ENCODE measurements at places on chromosomes 16 and 17.

GRCh38 chr17:39596543-39597267, 11.0 kb downstream of the NEUROD2 start:
- no peaks in the 10 kb centered on the region for H3K36me3 ChIP-seq
- no peak for DNase-seq
- H3K4me3 ChIP-seq = no peak overlapping the region
- peaks cover 64% of the 10 kb centered on the region for H3K27me3 ChIP-seq
- H3K27ac ChIP-seq = no peak overlapping the region

DNA sequence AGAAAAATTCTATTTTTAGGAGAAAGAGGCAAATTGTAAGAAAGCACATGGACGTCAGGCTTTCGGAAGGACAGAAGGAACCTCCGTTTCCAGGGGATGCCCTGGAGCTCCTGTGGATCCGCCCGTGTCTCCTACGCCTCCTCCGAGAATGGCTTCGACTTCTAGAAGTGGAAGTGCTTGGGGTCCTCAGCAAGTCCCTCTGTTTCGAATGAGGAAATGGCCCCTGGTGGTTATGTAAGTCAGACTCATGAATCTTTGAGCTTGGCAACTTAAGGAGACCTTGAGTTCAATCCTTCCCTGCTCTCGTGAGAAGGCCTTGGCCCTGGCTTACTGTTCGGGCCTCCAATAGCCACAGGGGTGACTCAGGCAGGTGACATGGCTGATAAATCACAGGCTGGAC, 38.9 kb downstream of the COX4I1 start:
- no peaks in the 10 kb centered on the region for H3K27me3 ChIP-seq
- H3K4me3 ChIP-seq = no peak overlapping the region
- no peak for DNase-seq

DNA sequence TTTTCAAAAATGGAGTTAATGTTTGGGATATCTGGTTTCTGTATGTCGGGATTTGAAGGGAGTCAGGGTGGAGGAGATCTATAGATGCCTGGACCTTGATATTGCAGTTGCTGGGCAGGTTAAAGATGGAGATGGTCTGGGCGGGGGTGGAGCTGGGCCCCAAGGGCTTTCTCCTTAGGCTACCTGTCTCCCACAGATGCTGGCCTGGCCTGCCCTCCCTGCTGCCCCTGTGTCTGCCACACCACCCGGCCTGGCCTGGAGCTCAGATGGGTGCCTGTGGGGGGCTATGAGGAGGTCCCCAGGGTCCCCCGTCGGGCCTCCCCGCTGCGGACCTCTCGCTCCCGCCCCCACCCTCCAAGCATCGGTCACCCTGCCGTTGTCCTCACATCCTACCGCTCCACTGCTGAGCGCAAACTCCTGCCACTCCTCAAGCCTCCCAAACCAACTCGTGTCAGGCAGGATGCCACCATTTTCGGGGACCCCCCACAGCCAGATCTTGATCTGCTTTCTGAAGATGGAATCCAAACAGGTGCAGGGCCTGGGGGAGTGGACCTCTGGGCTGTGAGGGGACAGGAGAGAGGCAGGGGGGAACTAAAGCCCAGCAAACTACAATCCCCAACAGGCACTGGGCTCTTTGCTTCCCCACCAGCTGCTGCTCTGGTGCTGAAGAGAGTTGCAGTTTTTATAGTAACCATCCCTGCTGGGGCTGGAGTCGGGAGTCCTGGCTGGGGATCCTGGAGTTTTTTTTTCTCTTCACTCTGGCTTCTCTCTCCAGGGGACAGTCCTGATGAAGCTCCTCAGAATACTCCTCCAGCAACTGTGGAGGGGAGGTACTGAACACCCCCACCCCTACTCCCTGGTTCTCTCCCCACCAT, 2.9 kb downstream of the ARHGEF15 start:
- no peak overlapping the region for H3K4me3 ChIP-seq
- no peak for DNase-seq

GRCh38 chr16:20948444-20948843, 47.9 kb downstream of the LYRM1 start:
- H3K4me1 ChIP-seq = no peaks in the 10 kb centered on the region
- no peaks in the 10 kb centered on the region for H3K36me3 ChIP-seq
- no peak for DNase-seq
- no peaks in the 10 kb centered on the region for H3K27me3 ChIP-seq
- no peak overlapping the region for H3K27ac ChIP-seq
- no peak overlapping the region for H3K4me3 ChIP-seq

GRCh38 chr16:81778861-81779535, at the start of gene PLCG2:
PLCG2 (plus strand) TSS chr16:81779291; CDS start chr16:81785990, 6,699 bp downstream.
- H3K4me3 ChIP-seq = peak within 1 kb of the TSS; percentile 60
- peaks cover 18% of the 10 kb centered on the region for H3K27me3 ChIP-seq
- DNase-seq = peak; percentile 84
- no peaks in the 10 kb centered on the region for H3K36me3 ChIP-seq
- no peaks in the 10 kb centered on the region for H3K4me1 ChIP-seq

GRCh38 chr16:2422123-2422867, 7.0 kb upstream of the CCNF start:
- no peaks in the 10 kb centered on the region for H3K27me3 ChIP-seq
- H3K4me1 ChIP-seq = no peaks in the 10 kb centered on the region
- H3K27ac ChIP-seq = no peak overlapping the region
- no peaks in the 10 kb centered on the region for H3K36me3 ChIP-seq
- H3K4me3 ChIP-seq = no peak overlapping the region

DNA sequence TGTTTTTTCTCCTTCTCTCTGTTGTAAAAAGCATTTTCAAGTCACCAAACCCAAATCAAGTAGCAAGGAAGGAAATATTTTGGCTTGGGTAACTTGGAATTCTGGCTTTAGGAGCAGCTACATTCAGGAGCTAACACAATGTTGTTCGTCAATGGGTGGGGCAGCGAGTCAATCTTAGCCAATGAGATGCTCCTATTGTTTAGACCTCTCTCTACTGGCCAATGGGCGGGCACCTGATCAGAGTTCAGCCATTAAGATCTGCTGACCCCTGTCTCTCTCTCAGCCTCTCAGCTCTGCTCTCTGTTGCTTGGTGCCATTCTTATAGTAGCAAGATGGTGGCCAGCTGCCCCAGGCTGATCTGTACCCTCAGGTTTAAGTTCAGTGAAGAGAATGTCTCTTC, 83.2 kb downstream of the IRX3 start:
- H3K27me3 ChIP-seq = no peaks in the 10 kb centered on the region
- no peak for DNase-seq
- H3K27ac ChIP-seq = no peak overlapping the region
- H3K4me1 ChIP-seq = no peaks in the 10 kb centered on the region
